HL-60 (cell line): ENCODE measurements at places on chromosomes 4 and X.
A peak's percentile ranks its signal among the peaks of the same experiment; 100 is the strongest.

- DNase-seq: no peak
These were observed 237.6 kb downstream of the SCFD2 start for GRCh38 chr4:53128231-53128630.

- DNase-seq: peak; percentile 76
These were observed 21.4 kb downstream of the HELT start for GRCh38 chr4:185039508-185040273.

DNA sequence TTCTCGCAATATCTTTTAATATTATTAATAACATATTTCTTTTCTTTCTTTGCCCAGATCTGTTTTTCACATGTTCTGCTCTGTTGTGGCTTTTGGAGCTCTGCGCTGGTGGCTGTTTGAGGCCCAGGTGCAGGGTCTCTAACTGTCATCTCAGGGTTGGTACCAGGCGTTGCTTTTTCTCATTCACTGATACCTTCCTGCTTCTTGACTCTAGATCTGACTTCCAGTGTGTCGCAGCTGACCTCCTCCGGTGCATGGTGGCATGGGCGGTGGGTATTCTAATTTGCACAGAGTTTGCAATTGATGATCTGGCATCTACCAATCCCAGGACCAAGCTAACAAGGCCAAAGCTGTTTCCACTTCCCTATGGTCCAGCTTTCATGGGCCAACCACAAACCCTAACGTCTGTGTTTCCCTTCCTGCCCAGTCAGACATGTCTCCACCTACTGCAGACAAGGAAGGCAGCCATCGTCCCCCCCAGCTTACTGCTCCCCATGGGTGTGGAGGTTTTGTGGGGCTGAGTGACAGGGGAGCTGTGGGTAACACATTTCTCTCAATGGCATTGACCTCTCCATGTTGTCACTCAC lies 25.2 kb downstream of the LETM1 start:
- DNase-seq: no peak

- DNase-seq: no peak
These were observed 60.1 kb upstream of the S100G start for GRCh38 chrX:16589826-16590225.

DNA sequence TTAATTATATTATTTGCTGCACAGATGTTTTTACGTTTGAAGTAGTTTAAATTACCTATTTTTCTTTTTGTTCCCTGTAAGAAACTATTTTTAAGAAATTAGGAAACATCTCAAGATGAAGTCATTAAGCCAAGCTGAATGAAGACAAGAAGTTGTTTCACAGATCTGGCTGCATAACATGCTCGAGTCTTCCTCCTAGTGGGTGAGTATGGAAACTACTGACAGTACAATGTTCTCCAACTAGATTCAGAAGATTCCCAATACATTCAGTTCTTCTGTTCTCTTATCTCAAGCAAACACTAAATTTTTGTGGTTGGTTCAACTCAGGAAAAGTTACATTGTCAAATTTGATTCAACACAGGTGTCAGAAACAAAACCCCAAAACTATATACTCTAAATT lies 256.8 kb upstream of the VCX start:
- peak; percentile 4 for DNase-seq

DNA sequence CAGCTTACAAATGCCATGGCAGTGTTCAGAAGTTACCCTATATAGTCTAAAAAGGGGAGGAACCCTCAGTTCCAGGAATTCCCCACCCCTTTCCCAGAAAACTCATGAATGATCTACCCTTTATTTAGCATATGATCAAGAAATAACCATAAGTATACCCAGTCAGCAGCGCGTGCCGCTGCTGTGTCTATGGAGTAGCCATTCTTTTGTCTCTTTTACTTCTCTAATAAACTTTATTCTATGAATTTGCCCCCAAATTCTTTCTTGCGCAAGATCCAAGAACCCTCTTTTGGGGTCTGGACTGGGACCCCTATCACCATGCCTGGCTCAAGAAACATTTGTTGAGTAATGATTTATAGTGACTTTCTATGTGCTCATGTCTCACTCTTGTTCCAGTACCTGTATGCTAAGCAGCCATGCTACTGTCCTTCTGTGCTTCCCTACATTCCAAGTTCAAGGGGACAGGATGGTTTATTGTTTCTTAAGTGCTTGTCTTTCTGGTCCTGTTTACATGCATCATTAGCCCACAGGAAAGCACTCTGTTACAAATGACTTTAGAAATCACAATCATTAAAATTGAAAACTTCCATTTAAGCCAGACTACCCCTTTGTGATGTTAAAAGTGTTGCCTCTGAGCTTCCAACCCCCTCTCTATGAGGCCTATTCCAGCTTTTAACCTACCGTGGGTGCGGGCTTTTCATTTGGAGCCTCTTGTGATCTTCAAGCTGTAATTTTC lies 63.4 kb upstream of the S100G start:
- no peak for DNase-seq

DNA sequence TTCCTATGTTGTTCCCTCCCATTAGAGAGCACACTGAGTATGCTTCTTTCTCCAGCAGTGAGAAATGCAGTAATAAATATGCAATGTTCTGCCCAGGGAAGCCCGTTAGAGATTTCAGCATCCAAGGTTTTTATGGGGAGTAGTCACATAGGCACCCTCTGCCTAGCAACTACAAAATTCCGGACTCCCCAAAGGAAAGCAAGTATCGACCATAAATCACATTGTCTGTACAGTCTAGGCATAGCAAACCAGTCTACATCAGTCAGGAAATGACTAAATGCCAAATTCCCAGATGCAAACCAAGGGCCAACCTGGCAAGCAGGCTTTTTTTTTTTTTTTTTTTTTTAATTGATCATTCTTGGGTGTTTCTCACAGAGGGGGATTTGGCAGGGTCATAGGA lies 34.8 kb downstream of the GPR101 start:
- no peak for DNase-seq

GRCh38 chr4:109801099-109801789 lies 555 bp downstream of the CFI start:
- no peak for DNase-seq

- no peak for DNase-seq
These were observed at the start of gene GABRB1 for GRCh38 chr4:47031011-47031678. Gene GABRB1, plus strand, starts transcription at chr4:47031567.

- no peak for DNase-seq
These were observed 18.0 kb downstream of the FAM9A start for GRCh38 chrX:8783097-8783713.

DNA sequence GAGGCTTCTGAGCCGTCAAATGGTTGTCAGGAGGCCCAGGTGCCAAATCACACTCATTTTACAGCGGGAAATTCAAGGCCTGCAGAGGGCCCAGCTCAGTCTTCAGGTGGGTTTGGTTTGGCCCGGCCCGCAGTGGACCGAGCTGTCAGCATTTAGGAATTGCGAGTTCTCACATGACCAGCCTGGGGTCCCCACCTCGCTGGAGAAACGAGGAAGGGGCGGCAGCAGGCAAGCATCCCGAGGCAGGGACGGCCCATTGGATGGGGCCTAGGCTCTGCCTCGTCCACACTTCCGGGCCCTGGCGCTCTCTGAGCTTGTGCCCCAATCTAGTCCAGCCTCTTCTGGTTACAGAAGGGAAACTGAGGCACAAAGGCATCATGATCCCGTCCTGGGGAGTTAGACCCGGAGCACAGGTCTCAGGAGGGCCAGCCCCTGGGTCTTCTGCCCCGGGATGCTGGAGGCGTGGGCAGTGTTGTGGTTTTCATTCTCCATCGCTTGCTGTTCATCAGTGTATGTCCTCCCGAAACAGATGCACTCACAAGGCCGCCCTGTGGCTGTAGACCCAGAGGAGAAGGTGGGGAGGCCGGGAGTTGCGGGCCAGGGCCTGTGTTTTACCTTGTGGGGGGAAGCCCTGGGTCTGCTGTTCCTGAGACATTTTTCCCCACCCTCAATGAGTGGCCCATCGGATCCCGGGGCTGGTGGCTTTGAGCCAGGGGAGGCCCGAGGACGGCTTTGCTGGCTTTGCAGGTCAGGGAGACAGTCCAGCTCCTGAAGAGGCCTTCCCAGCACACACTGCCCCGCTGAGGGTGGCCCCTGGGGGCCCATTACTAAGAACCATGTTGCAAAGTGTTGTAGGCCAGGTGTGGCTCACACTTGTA lies 8.9 kb downstream of the PSAPL1 start:
- DNase-seq: no peak

GRCh38 chr4:111890412-111890811 lies 254.8 kb upstream of the FAM241A start:
- no peak for DNase-seq

- DNase-seq: no peak
These were observed 37.7 kb downstream of the MTTP start for GRCh38 chr4:99612281-99612680.

DNA sequence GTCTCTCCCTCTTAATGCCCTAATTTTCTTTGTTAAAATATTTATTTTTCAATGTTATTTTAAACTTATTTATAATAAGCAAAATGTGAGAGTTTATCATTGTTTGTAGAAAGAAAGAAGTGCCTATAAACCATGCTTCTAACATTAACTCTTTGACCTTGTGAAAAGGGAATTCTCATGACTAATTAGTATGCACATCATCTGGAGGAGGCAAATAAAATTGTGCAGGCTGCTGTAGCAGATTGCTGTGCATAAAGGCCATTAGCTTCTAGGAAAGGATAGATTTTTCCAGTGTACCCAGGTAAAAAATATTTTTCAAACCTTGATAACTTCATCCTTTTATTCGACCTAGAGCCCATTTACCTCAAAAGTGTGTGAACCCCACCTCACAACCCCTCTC lies 84.6 kb upstream of the GUCY1A1 start:
- no peak for DNase-seq

DNA sequence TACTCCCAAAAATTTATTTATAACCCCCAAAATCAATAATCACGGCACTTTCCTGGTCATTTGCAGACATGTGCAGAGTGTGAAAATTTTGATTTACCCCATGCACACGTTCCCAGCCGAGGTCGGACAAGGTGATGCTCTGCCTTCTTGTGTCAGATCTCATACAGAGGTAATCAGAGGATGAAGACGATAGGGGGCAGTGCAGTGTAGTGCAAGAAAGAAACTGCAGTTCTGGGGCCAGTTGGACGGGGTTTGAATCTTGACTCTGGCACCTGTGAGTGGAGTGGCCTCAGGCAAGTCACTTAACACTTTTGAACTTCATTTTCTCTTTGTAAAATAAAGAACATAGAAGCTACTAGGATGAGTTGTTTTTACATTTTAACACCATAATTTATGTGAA lies 88.4 kb downstream of the FRMPD3 start:
- DNase-seq: no peak

GRCh38 chr4:126727461-126727860 lies 905.3 kb upstream of the INTU start:
- no peak for DNase-seq

DNA sequence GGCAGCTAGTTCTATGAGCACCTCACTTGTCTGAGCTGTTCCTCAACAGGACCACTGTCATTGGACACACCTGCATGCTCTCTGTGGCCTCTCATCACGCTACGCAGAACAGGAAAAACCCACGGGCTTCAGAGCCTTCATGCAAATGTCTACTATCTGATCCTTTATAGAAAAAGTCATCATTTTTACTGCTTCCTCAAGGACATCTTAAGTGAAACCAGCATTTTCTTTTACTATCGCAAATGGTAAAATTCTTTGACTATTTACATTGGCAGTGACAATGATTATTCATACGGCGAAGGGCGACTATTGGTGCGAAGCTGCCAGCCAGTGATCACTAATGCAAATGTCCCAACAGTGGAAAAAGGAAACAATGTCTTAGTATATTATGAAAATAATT lies 147.0 kb downstream of the AFAP1 start:
- no peak for DNase-seq
